ENCODE measurements at places on chromosomes 7 and 10.

DNA sequence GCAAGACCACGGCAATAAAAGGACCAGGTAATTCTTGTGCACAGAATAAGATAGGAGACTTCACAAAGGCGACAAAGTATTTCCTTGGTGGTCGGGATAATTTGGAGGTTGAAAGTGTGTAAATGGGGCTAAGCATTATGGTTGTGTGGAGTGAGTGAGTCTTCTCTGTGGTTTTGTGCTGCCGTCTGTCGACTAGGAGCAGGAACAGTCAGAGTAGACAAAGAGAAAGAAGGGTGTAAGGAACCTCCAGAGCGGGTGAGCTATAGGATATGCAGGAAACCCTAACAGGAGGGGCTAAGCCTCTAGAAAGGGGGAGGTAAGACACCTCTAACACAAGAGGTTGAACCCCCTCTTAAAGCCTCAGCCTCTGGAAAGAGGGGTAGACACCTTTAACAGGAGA, 201.6 kb downstream of the SH2D4B start:
- no peak for DNase-seq

- DNase-seq, result no peak
Measured at GRCh38 chr10:14748441-14748840, 26.3 kb downstream of the FAM107B start.

DNA sequence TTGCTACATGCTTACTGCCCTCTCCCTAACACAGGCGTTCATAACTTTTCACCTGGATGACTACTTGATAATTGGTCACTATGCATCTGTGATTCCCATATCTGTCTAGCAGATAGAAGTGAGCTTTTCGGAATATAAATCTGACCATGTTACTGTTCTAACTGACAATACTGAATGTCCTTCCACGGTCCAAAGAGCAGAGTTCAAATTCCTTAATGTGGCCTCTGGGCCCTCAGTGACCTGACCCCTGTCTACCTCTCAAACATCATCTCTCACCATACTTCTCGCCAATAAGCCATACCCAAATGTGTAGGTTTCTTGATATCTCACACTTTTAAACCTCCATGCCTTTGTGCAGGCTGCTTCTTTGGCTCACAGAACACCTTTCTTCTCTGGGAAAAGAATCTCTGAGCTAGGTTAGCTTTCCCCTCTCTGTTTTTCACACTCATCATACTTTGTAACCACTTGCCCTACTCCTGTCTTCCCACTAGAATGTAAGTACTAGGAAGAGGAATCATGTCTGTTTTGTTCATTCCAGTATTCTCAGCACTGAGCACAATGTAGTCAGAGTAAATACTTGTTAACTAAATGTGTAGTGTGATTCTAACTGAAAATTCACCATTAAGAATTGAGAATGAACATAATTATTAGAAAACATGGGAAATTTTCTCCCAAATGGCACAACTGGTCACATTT, 39.2 kb upstream of the LRRC17 start:
- no peak for DNase-seq

GRCh38 chr7:43615558-43616145, 32.7 kb downstream of the STK17A start:
- DNase-seq, result no peak

DNA sequence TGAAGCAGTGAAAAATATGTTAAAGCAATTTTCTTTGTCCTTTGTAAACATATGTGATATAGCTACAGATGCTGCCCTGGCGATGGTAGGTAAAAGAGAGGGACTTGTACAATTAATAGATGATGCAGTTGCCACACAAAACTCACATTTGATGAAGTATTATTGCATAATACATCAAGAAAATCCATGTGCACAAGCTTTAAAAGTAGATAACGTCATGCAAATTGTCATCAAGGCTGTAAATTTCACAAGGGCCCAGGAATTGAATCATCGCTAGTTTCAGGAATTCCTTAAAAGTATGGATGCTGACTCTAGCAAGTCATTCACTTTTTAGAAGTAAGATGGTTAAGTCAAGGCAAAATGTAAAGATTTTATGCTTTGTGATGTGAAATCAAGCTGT, 10.0 kb downstream of the CYP3A5 start:
- DNase-seq, result no peak

DNA sequence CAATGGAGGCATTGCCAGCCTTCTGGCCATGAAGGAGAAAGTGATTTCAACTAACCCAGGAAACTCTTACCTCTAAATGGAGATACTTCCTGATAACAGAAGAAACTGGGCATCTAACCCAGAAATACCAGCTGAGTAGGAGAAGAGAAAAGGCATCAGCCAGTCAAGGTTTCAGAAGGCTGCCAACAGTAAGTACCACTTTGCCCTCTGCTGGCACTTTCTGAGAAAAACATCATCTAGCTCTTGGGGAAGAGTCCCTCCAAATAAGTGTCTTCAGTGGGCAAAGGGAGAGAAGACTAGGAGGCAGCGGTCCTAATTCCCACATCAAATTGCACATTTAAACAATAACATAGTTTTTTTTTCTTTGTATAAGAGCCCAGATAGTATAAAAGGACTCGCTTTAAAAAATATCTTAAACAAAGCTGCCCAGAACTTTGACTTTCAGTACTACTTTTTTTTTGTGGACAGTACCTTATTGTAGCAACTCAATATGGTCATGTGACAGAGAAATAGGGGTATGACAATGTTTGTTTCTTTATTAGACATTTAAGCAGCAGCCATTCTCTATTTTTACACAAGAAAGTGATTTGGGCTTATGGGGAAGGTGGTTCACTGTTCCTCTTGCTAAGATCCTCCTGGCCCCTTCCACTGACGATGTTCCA, 157.3 kb downstream of the CTTNBP2 start:
- DNase-seq, result no peak

GRCh38 chr7:45642044-45642443, 67.9 kb downstream of the ADCY1 start:
- no peak for DNase-seq

- DNase-seq, result no peak
Measured at GRCh38 chr10:19628767-19629560, 187.3 kb upstream of the PLXDC2 start.

DNA sequence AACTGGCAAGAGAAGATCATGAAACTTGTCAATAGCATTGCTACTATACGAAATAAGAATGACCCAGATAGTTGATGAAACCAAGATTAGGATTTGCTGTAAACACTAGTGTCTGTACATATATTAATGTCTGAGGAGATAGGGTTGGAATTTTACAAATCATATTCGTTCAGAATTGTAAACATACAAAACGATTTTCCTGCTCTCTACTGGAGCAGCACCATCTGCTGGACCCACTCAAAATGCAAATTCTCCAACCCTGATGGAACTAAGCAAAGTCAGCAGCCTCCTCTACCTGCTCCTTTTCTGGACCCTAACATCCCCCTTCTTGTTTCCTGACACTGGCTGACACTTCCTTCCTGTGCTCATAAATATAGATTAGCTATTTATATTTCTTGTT, 29.4 kb upstream of the SGMS1 start:
- no peak for DNase-seq

- no peak for DNase-seq
Measured at GRCh38 chr7:88396295-88396947, 89.7 kb upstream of the STEAP4 start.

DNA sequence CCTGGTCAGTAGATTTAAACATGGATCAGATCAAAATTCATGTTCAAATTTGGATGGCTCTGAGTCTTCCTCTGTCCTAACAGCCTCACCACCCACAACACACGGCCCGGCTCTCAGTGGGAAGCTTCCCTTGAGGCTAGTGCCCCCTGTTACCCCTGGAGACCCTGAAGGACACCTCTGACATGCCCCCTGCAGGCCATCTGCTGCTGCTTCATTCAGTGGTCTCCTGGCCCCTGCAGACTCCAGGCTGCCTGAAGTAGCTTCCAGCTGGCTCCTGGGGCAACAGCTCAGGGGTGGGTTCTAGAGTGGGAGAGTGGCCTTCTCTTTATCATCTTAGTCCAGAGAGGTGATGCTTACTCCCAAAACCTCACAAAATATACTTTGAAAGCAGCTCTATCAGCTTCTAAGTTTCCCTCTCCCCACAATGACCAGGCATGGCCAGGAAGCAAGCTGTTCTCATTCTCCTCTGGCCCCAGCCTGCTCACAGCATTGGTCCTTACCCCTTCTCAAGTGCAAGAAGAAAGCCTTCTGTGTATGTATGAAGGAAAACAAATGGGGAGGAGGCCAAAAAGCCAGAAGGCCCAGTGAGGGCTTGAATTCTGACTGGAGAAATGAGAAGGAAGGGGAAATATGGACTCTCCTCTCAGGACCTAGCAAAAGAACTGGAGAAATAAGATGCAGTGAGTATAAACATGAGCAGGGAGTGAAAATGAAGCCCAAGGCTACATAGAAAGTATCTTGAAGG, 189.6 kb upstream of the INHBA start:
- DNase-seq, result no peak

DNA sequence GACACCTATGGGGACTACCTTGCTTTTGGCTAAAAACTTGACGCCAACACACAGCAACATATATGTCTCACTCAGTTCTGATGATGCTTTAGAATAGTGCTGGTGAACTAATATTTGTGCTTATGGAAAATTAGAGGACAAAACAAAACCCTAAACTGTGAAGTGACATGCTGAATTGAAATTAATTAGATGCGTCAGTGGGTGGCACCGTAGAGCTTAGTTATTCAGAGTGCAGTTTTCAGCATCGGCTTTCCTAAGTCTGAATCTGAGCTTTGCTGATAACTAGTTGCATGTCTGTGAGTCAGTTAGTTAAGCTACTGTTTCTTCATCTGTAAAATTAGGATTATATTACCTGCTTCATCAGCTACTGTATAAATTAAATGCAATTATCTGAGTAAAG, 245.0 kb upstream of the SORCS1 start:
- DNase-seq, result no peak

DNA sequence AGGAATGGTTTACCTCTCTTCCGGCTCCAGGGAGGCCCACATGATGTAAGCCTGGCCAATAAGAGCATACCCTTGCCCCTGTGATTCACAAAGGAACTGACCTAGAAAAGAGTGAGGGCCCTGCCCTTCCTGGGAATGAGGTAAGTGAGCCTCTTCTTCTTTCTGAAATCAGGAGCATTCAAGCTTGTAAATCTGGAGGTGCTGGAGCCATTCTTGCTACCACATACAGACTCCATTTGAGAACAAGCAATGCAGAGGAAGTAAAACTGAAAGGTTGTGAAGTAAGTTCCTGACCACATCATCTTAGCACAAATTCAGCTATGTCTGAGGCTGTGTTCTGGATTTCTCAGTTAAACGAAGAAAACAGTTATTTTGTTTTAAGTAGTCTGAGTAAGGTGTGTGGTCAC, 132.2 kb downstream of the CD36 start:
- DNase-seq, result no peak

- DNase-seq, result no peak
Measured at GRCh38 chr10:52759154-52759553, 13.4 kb downstream of the MBL2 start.

DNA sequence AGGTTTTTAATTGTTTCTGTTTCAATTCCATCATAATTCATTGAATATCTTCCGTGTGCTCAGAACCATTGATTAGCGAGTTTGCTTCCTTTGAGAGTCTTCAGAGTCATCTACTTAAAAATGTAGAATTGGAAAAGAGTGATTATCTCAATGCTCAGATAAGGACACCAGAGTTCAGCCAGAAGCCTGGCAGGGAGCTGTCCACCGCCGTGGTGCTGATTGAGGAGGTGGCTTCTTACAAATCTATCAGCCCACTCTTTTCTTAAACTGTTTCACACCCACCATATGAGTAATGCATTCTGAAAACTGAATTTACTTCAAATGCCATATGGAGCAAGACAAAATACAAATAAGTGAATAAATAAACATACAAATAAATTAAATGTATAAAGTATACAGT, 79.3 kb downstream of the INSYN2A start:
- no peak for DNase-seq

- no peak for DNase-seq
Measured at GRCh38 chr10:16184906-16185305, 251.9 kb upstream of the PTER start.

- no peak for DNase-seq
Measured at GRCh38 chr7:15490291-15490690, 71.5 kb downstream of the AGMO start.

All from substantia nigra (tissue), 51 donors.